C1 segment of cervical spinal cord (tissue), 14 donors: ENCODE measurements at places on chromosomes 13 and 19.

- no peak for DNase-seq
Measured at GRCh38 chr13:98749501-98749900, 3.0 kb downstream of the SLC15A1 start.

GRCh38 chr13:101988140-101988539 lies 413.7 kb downstream of the FGF14 start:
- DNase-seq: no peak

- DNase-seq: no peak
Measured at GRCh38 chr13:24834902-24835510, 71.0 kb downstream of the RNF17 start.

GRCh38 chr13:40556453-40556852 lies 110.0 kb downstream of the FOXO1 start:
- no peak for DNase-seq

GRCh38 chr19:4197625-4198466 lies 15.4 kb downstream of the ANKRD24 start:
- no peak for DNase-seq

DNA sequence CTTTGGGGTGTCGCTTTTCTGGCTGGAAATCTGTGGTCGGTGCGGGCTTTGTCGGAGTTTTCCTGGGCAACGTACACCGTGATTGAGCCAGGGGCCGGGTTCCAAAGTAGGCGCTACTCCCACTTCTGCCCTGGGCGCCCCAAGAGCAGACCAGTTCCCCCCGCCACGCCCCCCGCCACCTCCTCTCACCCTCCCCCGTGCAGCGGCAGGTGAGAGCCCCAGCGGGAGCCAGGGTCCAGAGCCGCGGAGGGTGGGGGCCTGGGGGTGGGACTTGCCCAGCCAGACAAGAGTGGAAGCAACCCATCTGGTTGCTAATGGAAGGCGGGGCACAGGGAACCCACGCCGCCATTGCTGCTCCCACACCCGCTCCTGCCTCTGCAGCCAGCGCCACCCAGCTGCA lies 2195.9 kb downstream of the PCDH9 start:
- peak; percentile 0 for DNase-seq

DNA sequence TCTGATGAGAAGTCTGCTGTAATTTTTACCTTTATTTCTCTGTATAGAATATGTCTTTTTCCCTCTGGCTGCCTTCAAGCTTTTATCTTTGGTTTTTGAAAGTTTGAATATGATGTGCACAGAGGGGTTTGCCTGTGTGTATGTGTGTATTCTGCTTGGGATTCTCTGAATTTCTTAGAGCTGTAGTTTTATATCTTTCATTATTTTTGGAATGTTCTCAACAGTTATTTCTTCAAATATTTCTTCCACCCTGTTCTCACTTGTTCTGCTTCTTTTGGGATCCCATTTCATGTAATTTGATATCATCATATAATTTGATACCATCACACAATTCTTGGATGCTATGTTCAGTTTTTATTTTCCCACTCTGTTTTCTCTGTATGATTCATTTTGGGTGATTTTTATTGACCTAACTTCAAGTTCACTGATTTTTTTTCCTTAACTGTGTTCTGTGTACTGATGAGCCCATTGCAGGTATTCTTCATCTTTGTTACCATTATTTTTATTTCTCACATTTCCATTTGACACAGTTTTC lies 7.5 kb downstream of the COG3 start:
- no peak for DNase-seq

- no peak for DNase-seq
Measured at GRCh38 chr13:35388441-35389355, 87.8 kb downstream of the MAB21L1 start.

DNA sequence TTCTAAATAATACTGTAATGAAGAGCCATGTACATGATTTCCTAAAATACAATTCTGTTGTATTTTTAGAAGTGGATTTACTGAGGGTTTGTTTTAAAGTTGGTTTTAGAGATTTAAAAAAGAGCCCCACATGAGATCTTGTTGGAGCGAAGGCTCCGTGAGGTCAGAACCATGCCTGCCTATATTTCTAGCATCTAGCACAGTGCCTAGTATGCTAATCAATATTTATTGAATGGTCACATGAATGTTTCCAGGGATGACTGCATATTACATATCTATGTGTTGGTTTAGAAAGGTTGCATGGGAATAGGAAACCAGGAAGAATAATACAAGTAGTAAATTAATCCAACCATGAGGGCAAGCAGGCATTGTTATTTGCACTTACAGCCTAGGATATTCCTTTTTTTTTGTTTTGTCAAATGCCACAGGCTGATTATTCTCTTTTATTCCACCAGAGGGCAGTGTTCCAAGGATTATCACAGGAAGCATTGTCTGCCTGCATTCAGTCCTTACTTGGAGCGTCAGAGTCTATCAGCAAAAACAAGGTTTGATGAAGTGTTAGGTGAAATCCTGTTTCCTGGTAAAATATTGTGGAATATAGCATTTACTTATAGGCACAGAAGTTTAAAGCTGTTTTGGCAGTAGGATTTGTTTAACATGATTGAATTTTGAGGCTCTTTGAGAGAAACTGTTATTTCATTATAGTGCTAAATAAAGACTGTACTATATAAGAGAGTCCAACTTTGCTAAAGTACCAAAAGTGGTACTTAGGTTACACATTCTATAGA lies 46.8 kb downstream of the COG3 start:
- no peak for DNase-seq

DNA sequence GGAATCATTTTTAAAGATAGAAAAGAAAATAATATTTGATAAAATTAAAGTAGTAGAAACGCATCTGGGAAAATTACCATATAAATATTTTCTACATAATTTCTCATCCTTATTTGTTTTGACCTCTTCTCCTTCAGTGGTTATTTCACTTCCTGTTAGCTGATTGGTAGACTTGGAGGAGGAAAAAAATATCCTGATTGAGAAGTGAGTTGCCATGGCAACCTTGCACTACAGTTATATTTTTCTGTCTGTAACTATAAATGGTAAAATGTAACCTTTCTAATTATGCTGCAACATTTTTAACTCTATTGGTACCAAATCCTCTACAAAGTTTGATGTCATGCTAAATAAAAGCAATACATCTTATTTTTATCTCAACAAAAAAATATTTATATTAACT lies 45.2 kb downstream of the SCEL start:
- DNase-seq: no peak

DNA sequence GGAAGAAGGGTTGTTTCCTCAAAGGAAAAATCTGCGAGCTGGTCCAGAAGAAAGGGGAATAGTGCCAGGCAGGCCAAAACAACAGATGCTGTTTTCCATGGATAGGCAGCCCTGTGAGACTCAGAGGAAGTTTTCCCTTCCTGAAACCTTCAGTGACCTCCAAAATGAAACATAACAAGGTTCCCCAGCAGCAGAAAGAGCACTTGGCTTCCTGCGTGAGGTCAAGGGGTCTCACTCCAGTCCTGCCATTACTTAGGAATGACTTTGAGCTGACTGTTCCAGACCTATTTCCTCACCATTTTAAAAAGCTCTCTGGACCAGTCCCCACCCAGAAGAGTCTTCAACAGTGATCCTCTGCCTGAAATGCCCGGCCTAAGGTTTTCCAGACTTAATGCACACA lies 104.6 kb upstream of the IPO5 start:
- DNase-seq: no peak

DNA sequence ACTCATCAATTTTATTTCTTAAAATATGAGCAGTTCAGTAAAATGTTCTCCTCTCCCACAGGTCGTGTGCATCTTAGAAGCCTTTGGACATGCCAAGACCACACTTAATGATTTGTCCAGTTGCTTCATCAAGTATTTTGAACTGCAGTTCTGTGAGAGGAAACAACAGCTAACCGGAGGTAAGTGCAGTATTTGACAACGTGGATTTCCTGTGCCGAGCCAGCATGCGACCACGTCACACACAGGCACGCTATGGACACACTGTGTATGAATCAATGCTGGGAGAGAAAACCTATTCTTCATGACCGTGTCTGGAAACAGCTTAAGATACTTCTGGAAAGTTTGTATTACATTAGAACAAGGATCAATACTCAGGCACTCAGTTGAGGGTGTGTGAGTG lies 268.5 kb downstream of the MYO16 start:
- no peak for DNase-seq

- no peak for DNase-seq
Measured at GRCh38 chr19:13207846-13208671, 57.8 kb downstream of the IER2 start.

GRCh38 chr13:112346173-112346898 lies 29.8 kb upstream of the SPACA7 start:
- DNase-seq: no peak

- no peak for DNase-seq
Measured at GRCh38 chr13:73223372-73223781, 164.6 kb downstream of the KLF5 start.

GRCh38 chr19:8643860-8644653 lies 13.6 kb downstream of the NFILZ start:
- no peak for DNase-seq

- no peak for DNase-seq
Measured at GRCh38 chr19:46125447-46125846, 959 bp upstream of the IGFL3 start.

DNA sequence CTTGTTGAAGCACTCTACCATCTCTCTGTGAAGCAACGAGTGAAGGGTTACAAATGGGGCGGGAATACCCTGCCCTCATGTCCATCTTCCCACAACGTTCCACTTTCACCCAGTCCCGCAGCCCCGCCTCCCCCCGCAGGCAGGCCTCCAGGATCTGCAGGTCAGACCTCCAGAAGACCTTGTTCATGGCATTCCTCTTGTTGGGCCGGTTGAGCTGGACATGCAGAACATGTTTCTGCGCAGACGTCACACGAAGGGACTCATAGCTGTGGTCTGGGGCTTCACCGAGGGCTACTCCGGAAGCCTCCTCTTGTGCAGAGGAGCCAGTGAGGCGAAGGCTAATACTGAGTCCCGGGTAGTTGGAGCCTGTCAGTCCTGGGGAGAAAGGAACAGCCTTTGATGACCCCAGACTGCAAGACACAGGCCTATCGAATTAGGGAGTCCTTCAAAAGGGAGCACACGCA lies 420 bp downstream of the ECH1 start:
- no peak for DNase-seq

DNA sequence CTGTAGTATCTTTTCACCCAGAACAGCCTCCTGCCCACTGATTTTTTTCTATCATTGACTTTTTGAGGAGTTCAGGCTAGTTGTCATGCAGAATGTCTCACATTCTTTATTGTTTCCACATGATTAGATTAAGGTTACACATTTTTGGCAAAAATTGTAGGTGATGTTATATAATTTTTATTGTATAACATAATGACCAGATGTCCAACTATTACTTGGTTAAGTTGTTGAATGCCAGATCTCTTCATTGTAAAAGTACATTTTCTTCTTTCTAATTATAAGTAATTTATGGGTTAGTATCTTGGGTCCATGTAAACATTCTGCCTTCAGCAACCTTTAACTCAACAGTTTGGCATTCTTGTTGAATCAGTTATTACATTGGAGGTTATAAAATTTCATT lies 138.4 kb downstream of the POSTN start:
- DNase-seq: no peak

DNA sequence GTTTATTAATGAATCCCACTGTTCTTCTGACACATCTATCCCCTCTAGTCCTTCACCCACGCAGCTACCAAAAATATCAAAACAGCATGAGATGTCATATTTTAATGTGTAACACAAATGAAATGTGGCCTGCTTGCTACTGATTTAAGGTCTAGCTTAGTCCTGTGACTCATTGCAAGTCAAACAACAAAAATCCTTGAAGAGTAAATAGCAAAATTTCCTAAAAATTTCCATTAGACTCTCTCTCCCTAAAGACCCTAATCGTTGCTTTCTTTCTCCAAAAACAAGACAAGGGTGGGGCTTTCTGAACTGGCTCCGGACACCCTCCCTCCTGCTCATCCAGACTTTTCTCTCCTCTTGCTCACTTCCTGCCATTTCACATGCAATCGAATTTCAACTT lies 99.9 kb upstream of the IPO5 start:
- DNase-seq: no peak

GRCh38 chr19:35247526-35248309 lies 1.1 kb upstream of the LSR start:
- no peak for DNase-seq
